ENCODE measurements at places on chromosomes 4 and X.

DNA sequence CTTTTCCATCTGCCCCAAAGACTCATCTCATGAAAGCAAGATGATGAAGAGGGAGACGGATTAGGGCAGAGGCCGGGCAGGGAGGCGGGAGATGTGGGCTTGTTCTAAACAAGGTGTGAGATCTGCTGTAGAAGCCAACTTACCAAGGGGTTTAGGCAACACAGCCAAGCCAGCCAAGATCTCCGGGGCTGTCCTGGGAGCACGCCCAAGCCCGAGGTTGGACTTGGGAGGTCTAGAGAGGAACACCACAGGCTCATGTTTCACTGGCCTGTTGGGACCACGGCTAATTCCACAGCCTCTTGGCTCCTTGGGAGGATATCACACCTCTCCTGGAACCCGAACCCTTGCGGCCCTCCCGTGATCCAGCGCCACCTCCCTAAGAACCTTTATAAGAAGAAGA lies 171.4 kb downstream of the CRLF2 start:
- no peak for DNase-seq

- DNase-seq = no peak
Measured at GRCh38 chrX:19293606-19294325, 50.0 kb upstream of the PDHA1 start.

DNA sequence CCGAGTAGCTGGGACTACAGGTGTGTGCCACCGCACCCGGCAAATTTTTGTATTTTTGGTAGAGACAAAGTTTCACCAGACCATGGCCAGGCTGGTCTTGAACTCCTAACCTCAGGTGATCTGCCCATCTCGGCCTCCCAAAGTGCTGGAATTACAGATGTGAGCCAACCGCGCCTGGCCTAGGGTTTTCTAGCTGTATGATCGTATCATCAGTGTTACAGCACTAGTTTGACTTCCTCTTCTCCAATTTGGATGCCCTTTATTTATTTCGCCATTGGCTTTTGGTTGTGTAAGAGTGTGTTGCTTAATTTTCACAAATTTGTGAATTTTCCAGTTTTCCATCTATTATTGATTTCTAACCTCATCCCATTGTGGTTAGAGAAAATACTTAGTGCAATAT lies 5.2 kb downstream of the TKTL1 start:
- no peak for DNase-seq

- DNase-seq = no peak
Measured at GRCh38 chrX:54926978-54927377, 6.4 kb downstream of the TRO start.

- DNase-seq = peak; percentile 31
Measured at GRCh38 chr4:8176547-8177399, 18.2 kb upstream of the ABLIM2 start.

DNA sequence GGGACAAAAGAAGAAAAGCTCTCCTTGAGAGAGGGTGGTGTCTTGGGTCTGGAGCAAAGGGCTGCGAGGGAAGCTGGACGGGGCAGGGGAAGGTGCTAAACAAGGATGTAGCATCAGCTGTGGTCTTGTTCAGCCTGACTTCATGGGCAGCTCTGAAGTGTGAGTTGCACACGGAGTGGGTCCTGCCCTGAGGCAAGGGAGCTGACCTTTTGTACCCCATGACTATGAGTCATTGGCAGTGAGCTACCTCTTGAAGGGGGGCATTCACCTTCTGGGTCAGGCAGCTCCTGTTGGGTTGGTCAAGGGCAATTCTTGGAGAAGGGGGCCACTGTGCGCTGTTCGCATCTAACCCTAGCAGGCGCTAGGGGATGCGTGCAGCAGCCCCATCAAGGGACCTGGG lies 151.8 kb downstream of the SMIM20 start:
- DNase-seq = no peak

- peak; percentile 71 for DNase-seq
Measured at GRCh38 chr4:76823495-76823894, 74.4 kb downstream of the SOWAHB start.

GRCh38 chr4:48275686-48276085 lies 6.0 kb upstream of the TEC start:
- no peak for DNase-seq

DNA sequence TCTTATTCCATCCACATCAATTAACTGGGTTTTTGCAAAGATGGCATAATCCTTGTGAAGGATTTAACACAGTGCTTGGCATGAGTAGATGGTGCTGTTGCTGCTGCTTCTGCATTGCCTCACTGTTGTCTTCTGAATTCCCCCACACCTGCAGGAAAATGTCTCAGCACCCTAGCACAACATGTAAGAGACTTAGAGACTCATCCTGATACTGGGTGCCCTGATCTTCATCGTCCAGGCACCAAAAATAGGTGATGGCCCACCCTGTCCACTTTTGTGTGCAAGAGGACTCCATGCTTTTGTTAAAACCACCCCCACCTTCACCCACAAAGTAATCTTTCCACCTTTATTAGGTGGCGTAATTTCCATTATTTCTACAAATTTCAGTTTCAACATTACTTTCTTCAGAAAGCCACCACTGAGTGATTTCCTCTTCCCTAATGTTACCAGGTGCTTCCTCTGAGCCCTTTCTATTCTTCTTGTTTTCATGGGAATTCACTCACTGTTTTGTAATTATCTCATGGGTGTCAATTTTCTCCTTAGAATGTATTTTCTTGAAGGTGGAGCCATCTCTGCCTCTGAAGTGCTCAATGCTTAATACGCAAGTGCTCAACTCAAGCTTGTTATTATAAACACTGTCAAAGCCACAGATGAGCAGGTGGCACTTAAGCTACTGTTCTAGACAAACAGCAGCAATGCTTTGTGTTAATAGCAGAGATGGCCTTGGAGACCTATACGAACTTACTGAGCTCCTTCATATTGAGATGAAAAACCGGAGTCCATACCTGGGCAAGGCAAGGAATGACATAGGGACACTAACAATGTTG lies 89.5 kb downstream of the HS3ST1 start:
- DNase-seq = no peak

DNA sequence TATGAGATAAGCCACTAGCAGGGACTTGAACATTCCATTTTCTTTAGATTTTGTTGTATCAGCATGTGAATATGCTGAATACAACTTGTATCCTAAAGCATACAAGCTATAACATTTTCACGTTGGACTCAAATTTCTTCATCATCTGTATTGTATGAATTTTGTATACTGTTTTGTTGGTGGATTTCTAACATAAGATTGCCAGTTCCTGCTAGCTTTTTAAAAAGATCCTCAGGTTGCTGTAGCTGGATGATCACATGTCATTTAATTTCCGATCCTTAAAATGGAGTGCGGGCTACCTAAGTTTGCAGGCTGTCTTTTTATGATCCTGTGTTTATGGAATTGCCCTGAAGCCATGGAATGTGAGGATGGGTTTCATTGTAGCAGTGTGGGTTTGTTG lies 6.9 kb downstream of the PDLIM5 start:
- no peak for DNase-seq

- DNase-seq = no peak
Measured at GRCh38 chrX:134821901-134822300, 163.6 kb upstream of the PLAC1 start.

- peak; percentile 30 for DNase-seq
Measured at GRCh38 chr4:165493359-165493758, 114.6 kb downstream of the CPE start.

- DNase-seq = no peak
Measured at GRCh38 chrX:72304877-72305276, 837 bp downstream of the CITED1 start.

DNA sequence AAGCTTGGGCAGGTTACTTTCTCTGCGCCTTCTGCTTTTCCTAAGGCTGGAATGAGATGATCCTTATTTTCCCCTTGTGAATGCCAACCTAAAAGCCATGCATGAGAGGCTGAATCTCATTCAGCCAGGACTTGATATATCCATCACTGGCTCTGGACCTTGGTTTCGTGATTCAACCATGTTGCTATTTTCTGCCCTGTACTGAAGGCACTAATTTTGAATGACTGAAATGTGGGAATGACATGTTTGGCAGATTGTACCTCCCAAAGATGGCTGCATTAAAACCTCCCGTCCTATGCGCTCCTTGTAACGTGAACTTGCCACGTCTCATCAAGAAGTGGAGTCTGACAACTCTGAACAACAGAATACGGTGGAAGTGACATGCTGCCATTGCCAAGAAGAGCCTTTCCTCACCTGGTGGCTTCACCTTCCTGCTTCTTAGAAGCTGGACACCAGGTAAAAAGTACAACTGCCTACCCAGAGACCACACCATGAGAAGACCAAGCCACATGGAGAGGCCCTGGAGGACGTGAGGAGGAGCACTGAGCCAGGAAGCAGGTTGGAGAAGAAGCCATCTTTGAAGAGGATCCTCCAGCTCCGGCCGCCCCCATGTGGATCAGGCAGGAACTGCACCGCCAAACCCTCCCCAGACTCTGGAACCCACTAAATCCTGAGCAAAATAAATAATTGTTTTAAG lies 174.5 kb downstream of the NSUN7 start:
- no peak for DNase-seq

DNA sequence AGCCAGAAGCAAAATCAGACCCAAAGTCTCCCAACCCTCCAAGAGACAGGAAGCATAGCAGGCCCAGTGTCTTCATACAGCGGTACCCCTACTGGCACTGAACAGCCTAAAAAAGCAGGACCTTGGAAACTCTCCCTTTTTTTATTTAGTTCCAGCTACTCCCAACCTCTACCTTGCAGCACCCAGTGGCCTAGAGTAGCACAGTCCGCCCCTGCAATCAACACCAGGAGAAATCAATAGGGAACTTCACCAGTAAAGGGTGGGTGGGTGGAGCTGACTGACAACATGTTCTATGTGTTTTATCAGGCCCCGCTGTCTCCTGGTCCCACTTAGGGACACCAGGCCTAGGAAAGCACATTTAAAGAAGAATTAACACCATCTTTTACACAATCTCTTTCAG lies 378.5 kb upstream of the CT83 start:
- DNase-seq = no peak

DNA sequence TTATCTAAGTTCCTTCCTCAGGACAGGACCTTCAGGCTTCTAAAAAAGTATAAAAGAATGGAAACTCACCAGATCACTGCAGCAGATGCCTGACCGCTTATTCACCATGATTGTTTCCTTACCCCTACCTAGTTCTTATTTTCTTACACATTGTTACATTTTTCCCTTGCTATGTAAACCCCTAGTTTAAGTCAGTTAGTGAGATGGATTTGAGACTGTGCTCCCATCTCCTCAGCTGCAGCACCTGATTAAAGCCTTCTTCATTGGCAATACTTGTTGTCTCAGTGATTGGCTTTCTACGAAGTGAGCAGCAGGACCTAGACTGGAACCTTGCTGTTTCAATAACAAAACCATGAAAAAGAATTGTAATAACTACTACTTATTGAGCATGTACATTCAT lies 4.7 kb downstream of the SPARCL1 start:
- peak; percentile 49 for DNase-seq

DNA sequence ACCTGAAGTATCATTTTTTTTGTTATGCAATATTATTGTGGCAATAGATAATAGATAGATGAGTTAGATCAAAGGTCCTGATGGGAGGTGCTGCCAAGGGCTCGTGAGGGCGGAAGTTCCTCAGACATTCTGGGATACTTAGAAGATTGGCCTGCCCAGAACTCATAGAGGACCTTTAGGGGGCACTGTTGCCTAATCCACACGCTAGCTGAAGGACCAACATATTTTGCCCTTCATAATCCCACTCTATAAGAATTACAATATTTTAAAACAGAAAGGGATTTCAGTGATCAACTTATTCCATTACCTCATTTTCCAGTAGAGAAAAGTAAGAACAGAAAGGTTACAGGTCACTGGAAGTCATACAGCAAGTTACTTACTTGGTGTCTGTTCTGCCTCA lies 22.9 kb upstream of the COX7B2 start:
- DNase-seq = peak; percentile 30

GRCh38 chrX:108224727-108225621 lies 133.4 kb downstream of the ATG4A start:
- peak; percentile 49 for DNase-seq

DNA sequence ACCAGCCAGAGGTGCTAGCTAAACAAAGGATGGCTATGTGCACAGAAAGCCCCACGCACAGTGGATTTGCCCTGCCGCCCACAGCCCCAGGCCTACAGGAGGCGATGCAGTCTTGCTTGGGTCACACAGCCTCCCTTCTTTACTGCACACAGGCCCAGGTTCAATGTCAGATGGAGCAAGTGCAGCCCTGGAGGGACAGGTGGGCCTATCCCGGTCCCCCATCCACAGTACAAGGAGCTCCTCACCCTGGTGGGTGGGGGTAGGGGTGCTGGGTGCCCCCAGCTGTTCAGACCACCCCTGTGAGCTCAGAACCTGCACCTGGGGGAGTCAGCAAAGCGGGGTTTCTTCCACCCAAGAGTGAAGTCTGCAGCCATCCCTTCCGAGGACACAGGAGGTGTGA lies 87.8 kb downstream of the WFS1 start:
- DNase-seq = no peak

DNA sequence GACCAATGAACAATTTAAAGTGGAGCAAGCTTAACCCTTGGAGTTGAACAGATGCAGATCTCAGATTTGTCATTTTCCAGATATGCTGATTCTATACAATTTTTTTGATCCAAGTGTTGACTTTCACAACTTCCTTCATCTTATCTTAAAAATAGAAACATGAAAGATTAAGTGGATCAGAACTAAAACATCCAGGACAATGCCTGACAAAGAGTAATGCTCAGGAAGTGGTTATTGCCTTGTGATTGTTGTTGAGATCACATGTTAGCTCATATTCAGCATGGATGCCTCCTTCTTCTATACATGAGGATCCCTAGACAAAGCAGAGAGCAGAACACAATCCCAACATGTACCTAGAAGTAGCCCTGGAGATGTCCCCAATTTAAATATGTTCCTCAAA lies 160.9 kb downstream of the PPARGC1A start:
- DNase-seq = peak; percentile 22

GRCh38 chr4:15341733-15342300 lies 86.0 kb upstream of the C1QTNF7 start:
- no peak for DNase-seq

GRCh38 chrX:38117485-38117884 lies 103.2 kb downstream of the SRPX start:
- peak; percentile 71 for DNase-seq

GRCh38 chr4:21577056-21577455 lies 371.5 kb downstream of the KCNIP4 start:
- no peak for DNase-seq

DNA sequence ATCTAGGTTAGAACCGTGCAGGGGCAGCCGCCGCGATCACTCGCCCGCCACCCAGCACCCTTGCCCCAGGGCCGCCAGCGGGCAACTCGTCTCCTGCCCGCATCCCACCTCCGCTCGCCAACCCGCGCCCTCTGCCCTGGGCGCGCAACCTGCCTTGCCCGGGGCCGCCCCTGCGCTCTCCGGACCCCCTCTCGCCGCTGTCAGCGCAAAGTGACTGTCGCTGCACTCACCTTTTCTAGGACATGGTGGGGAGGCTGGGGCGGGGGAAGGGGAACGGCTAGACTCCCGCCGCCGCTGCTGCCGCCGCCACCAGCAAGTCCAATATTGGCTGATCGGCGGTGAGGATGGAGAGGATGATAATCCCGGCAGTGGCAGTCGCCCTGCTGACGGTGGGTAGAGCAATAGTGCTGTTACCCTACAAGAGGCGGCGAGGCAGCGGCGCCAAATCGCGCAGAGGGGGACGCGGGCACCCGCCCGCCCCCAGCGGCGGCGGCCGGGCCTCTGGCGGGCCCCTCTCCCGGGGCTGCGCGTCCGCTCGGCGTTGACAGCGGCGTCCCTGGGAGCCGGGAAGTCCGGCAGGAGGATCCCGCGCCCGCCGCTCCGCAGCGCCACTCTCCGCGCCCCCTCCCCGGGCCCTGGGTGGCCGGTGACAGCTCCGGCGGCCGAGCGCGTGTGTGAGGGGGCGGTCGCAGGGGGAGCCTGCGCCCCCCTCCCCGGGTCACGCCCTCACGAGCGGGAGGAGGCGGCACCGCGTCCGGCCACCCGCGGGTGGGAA lies 2.3 kb upstream of the NR3C2 start:
- DNase-seq = no peak

Measured in astrocyte (in vitro differentiated cells and primary cell).